ENCODE measurements at places on chromosomes 1 and 21.

GRCh38 chr1:147493349-147493748 lies 48.0 kb upstream of the BCL9 start:
- H3K27me3 ChIP-seq, result no peaks in the 10 kb centered on the region
- H3K4me3 ChIP-seq, result no peak overlapping the region
- H3K27ac ChIP-seq, result no peak overlapping the region
- H3K36me3 ChIP-seq, result no peaks in the 10 kb centered on the region
- peaks cover 8% of the 10 kb centered on the region for H3K4me1 ChIP-seq

- H3K4me1 ChIP-seq, result no peaks in the 10 kb centered on the region
- no peak overlapping the region for H3K27ac ChIP-seq
- H3K36me3 ChIP-seq, result no peaks in the 10 kb centered on the region
- DNase-seq, result no peak
- H3K27me3 ChIP-seq, result no peaks in the 10 kb centered on the region
Measured at GRCh38 chr1:87497380-87498203, 168.9 kb downstream of the LMO4 start.

DNA sequence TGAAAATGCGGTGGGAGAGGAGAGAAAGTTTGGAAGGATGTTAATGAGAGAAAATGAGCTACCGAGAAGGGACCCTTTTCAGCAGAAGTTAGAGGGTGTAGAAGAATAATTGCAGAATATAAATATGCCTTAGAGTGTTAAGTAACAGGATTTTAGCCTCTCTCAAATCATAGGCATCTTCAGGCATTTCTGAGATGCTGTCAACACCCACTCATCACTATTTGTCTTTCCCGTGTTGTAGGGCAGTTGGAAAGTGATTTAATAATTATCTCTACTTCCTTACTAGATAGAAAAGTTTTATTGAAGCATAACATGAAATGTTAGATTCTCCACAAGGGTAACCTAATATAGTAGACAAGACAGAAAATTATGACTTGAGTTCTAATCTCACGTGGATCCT lies 96.4 kb upstream of the RGS4 start:
- no peak overlapping the region for H3K4me3 ChIP-seq
- H3K36me3 ChIP-seq, result no peaks in the 10 kb centered on the region
- H3K4me1 ChIP-seq, result no peaks in the 10 kb centered on the region

DNA sequence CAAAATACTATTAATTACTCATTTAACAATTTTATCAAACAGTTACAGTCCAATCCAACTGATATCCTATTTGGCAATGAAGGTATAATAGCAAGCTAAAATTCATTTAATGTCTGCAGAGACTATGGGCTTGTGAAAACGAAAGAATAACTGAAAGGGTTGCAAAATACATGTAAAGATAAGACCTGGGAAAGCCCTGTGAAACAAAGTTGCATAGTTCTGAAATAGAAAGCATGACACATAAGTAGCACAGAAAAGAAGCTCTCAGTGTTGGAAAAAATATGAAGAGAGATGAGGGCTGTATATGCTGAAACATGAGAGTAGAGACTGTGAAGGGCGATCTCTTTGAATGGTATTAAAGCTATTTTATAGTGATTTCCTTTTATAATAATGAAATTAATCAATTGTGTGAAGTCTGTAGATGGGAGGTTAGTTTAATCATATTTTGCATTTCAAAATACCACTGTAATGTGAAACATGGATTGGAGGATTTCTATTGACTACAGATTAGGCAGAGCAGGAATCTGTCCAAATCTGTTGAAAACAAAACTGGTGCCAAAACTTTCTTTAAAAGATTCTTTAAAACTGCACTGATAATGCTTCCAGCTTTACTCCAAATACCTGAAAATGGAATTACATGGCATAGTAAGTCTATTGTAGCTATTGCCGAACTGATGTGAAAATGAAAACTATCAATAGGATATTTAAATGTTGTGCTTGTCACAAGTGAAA lies 1518.9 kb upstream of the B3GALT2 start:
- no peaks in the 10 kb centered on the region for H3K36me3 ChIP-seq
- H3K27ac ChIP-seq, result no peak overlapping the region
- H3K4me1 ChIP-seq, result no peaks in the 10 kb centered on the region
- no peaks in the 10 kb centered on the region for H3K27me3 ChIP-seq

DNA sequence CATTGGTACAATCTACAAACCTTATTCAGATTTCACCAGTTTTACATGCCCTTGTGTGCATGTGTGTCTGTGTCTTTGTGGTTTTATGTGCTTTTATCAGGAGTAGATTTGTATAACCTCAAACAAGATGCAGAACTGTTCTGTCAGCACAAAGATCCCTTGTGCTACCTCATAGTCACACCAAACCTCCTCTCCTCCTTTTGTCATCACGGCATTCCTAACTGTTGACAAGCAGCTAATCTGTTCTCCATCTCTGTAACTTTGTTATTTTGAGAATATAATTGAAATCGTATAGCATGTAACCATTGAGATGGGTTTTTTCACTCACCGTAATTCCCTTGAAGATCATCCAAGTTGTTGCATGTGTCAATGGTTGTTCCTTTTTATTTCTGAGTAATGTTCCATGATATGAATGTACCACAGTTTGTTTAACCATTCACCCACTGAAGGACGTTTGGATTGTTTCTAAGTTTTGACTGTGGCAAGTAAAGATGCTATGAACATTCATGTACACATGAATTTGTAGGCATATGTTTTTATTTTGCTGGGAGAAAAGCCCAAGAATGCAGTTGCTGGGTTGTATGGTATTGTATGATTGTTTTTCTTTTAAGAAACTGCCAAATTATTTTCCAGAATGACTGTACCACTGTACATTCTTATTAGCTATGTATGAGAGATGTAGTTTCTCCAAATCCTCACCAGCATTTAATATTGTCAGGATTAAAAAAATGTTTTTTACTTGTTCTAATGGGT lies 78.1 kb upstream of the B3GALT2 start:
- H3K27ac ChIP-seq, result no peak overlapping the region
- H3K36me3 ChIP-seq, result no peaks in the 10 kb centered on the region
- no peak for DNase-seq
- no peak overlapping the region for H3K4me3 ChIP-seq

Data from suprapubic skin (tissue), 4 donors.